ENCODE measurements at places on chromosomes 6 and 20. TPM values are rescaled to one million over a fixed set of nuclear protein-coding genes. Genes with fewer than 3 reads are reported as not detected.
A peak's percentile ranks its signal among the peaks of the same experiment; 100 is the strongest.

DNA sequence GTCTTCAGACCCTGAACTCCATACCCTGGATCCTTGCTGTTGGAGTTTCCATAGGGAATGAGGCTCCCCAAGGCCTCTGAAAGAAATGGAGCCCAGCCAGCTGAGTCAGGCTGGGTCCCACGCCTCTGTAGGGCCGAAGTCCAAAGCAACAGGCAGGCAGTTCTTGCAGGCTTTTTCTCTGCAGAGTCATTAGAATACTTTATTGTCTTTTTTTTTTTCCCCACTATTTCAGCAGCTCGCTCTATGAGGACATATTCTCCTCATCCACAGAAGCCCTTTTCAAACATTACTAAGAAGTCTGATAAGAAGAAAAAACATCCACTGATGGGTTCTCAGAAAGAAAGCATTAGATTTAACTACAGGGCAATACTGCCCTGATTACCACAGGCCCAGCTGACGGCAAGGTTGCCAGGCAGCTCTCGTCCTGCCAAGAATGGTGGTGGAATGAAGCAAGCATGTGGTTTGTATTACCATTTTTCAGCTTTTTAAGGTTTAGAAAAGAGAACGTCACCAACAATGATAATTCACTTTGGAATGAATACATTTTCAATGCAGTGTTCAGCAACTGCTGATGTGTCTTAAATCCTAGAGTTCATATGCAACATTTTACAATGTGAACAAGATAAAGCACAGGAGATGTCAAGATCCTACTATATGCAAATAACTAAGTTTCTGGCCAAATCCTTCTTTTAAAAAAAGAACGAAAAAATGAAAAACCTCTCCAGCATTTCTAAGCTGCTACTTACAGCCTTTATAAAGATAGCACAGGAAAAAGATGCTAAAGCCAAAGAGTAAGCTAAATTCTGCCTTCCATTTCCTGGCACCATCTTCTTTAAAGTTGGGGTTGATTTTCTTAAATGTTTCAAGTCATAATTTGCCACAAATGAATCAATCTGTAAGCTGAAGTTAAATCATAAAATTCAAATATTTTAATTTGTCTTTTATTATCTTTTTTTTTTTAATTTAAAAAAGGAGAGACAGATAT, 223.6 kb upstream of the CITED2 start:
- no peak for DNase-seq

DNA sequence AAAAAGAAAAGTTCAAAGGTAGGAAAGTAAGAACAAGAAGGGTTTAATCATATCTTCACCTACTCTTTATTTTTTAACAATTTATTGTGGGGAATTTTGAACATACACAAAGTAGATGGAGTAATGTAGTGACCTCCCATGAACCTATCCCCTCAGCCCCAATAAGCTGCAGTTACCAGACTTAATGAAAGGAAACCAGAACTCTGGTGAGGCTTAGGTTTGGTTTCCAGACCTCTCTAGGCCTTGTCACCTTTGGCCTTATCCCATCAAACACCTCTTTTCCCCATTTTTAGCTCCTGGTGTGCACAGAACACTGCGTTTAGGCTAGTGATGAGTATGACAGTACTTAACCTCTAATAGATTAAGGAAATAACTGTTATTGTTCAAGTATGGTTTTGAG, 42.0 kb downstream of the CBFA2T2 start:
- DNase-seq: no peak

DNA sequence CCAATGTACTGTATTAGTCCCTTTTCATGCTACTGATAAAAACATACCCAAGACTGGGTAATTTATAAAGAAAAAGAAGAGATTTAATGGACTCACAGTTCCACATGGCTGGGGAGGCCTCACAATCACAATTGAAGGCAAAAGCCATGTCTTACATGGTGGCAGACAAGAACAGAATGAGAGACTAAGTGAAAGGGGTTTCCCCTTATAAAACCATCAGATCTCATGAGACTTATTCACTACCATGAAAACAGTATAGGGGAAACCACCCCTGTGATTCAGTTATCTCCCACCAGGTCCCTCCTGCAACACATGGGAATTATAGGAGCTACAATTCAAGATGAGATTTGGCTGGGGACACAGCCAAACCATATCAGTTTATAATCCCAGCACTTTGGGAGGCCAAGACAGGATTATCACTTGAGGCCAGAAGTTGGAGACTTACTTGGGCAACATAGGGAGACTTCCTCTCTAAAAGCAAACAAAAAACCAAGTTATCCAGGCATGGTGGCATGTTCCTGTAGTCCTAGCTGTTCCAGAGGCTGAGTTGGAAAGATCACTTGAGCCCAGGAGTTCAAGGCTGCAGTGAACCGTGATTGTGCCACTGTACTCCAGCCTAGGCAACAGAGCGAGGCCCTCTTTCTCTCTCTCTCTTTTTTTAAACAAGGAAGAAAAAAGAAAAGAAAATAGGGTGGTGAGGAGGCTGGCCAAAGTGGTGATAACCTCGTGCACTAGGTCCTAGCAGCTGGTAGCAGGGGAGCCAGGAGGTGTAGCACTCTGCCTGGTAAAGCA, 22.9 kb upstream of the DDR1 start:
- no peak for DNase-seq

- peak; percentile 22 for DNase-seq
These were observed 47.2 kb downstream of the TOX2 start for GRCh38 chr20:43961541-43962471.

GRCh38 chr6:46888578-46888977, 33.2 kb downstream of the ADGRF5 start:
- DNase-seq: no peak

- no peak for DNase-seq
These were observed 16.7 kb downstream of the BMP2 start for GRCh38 chr20:6784210-6784631.

DNA sequence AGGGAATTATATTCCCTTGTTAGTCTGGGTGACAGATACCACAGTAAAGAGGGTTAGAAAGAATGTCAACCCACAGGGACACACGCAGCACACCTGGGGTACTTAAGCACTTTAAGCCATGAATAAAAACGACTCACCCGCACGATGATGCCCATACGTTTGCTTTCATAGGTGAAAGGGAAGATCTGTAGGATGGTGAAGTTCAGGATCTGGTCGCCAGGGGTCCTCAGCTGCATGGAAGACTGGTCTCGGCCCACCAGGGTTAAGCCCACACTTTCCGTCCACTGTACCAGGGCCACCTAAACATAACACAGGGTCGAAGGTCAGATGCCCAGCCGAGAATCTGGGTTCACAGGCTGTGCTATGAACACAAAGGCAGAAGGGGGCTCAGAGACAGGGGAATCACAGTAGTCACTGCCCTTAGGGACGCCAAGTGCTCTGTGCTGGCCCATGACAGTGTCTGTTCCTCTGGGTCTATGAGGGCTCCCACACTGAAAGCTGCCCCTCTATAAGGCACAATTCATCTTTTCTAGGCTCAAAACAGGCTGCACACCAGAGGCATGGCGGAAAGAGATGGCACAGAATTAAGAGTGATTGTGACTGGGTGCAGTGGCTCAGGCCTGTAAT, 96.8 kb upstream of the NFATC2 start:
- DNase-seq: peak; percentile 56

DNA sequence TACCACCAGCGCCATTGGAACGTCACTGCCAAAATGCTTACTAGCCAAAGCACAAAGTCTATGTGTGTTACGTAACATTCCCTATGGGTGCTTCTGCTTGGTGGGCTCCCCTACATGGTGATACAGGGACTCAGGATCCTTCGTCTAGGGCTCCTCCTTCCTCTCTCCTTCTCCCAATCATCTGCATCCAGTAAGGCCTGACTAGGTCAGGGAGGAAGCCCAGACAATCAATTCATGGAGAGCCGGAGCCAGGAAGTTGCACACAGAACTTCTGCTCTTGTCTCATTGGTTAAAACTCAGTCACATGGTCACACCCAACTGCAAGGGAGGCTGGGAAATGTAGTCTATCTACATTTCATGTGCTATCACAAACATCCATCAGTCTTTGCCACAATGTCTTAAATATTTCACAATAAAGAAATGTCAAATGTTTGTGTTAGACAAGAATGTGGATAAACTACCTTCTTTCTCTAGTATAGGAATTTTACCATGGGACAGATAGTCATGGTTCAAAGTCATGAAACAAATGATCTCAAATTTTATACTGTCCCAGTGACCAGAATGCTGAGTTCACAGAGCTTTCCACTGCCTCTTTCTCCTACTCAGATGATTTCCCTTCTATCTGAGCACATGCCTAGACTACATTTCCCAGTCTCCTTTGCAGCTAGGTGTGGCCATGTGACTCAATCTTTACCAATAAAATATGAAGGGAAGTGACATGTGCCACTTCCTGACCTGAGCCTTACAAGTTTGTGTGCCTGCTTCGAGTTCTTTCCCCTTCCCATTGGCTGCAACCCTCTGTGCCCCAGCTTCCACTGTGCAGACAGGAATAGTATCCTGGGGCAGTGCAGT, 9.3 kb upstream of the KCNK15 start:
- DNase-seq: no peak

- no peak for DNase-seq
These were observed 8.9 kb downstream of the TRAF3IP2 start for GRCh38 chr6:111596784-111597183.

DNA sequence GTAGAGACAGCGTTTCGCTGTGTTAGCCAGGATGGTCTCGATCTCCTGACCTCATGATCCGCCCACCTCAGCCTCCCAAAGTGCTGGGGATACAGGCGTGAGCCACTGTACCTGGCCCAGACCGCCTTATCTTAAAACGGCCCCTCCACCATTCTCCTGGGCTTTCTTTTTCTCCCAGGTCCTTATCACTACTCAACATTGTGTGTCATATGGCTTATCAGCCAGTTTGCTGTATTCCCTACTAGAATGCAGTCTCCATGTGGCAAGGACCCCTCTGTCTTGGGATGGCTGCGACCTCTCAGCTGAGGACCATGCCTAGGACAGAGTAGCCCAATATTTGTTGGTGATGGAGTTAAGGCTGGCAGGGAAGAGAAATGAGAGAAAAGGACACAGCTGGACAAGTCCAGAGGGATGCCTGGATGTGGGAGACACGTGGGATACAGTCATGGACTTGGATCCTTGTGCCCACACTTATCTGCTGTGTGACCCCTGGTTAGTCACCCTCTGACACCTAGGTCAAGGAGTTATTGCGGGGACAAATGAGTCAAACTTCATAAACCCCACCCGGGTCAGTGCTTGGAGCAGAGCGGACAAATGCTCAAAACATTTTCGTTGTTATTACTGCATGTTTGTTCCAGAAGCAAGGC, 24.0 kb downstream of the ADA start:
- DNase-seq: no peak

POM121L2 gene
- total RNA-seq: not detected

THBS2 gene
- total RNA-seq: not detected

TNFRSF6B gene
- total RNA-seq: not detected

Data from activated naive CD8-positive, alpha-beta T cell treated with anti-CD3 and anti-CD28 coated beads, Interleukin-2, amount 10 ng/mL, durations not matched to agents 7 days and 5 days (primary cell).